Mesothelial cell of epicardium (in vitro differentiated cells): ENCODE measurements at places on chromosomes 3 and 15. TPM values are rescaled to one million over a fixed set of nuclear protein-coding genes. Genes with fewer than 3 reads are reported as not detected.
A peak's percentile ranks its signal among the peaks of the same experiment; 100 is the strongest.

- no peaks in the 10 kb centered on the region for H3K36me3 ChIP-seq
- H3K4me1 ChIP-seq, result peaks cover 2% of the 10 kb centered on the region
- H3K27ac ChIP-seq, result no peak overlapping the region
- H3K27me3 ChIP-seq, result peaks cover 77% of the 10 kb centered on the region
Measured at GRCh38 chr15:77819048-77819850, 186.5 kb upstream of the LINGO1 start.

GRCh38 chr3:138007898-138008297 is 2.1 kb upstream of the CLDN18 start:
- no peak overlapping the region for H3K4me3 ChIP-seq
- no peaks in the 10 kb centered on the region for H3K36me3 ChIP-seq
- no peak overlapping the region for H3K27ac ChIP-seq
- no peak for DNase-seq
- no peaks in the 10 kb centered on the region for H3K27me3 ChIP-seq
- no peaks in the 10 kb centered on the region for H3K4me1 ChIP-seq

DNA sequence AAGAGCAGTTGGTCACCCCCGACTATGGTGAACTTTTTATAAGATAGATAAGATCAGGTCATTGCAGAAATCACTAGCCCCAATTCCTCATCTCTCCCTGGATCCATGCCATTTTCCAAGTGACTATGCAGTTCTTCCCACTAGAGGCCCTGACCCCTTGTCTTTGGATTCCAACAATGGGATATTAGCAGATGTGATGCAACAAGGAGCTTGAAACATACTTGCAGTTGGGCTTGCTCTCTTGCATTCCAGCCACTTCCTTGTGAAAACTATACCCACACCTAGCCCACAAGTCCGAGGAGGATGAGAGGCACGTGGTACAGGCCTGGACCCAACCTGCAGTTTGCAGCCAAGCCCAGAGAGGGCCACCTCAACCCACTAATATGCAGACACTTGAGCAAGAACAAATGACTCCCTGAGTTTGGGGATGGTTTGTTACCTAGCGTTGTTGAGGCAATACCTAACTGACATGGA is 60.6 kb downstream of the SUCLG2 start:
- H3K4me3 ChIP-seq, result no peak overlapping the region
- H3K36me3 ChIP-seq, result peaks cover 18% of the 10 kb centered on the region
- H3K4me1 ChIP-seq, result no peaks in the 10 kb centered on the region
- DNase-seq, result no peak
- H3K27ac ChIP-seq, result no peak overlapping the region

- no peaks in the 10 kb centered on the region for H3K36me3 ChIP-seq
- H3K27ac ChIP-seq, result no peak overlapping the region
- no peak for DNase-seq
- peaks cover 8% of the 10 kb centered on the region for H3K27me3 ChIP-seq
Measured at GRCh38 chr3:139287557-139287956, 56.3 kb upstream of the MRPS22 start.

DNA sequence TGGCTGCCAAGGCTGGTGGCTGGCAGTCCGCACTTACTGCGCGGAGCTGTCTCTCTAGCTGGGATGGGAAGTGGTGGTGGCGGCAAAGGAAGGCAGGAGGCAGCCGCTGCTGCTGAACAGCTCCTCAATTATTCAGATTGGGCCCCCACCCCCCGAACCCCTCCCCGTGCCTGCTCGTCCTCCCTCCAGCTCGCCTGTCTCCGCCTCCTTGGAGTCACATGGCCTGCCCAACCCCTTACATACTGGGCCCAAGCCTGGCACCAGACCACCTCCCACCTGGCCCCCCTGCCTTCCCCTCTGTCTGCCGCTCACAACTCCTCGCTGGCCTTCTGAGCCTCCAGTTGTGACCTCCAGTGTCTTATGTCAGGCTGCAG is at the start of gene SLC7A14:
SLC7A14 (minus strand) TSS at position 139 of the 374 bp plus-strand sequence. CDS start 59,139 bp downstream, outside the sequence.
- H3K4me3 ChIP-seq, result peak within 1 kb of the TSS; percentile 76
- DNase-seq, result no peak
- H3K27ac ChIP-seq, result no peak within 1 kb of the TSS

The CFAP92 gene
- total RNA-seq, result 0.76 to 1.2 TPM (median 1.1 TPM) in 3 replicates

The CLDND1 gene
- 73.6 to 89.0 TPM (median 87.2 TPM) in 3 replicates for total RNA-seq

The SAMD7 gene
- not detected in 3 replicates for total RNA-seq

DNA sequence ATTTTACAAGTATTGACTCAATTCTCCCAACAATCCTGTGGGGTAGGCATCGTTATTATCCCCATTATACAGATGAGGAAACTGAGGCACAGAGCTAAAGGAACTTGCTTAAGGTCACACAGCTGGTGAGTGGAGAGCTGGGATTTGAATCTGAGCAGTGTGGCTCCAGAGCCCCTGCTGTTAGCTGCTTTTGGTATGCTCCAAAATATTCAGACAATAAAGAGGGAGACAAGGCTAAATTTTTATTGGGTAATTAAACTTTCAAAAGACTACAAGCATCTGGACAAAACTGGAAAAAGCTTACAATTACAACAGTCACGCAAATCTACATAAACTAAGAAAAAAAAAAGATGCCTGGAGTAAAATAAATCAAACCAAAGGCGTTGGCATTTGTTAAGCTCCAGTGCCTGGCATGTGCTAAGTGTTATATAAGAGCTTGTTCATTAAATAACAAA is 27.7 kb downstream of the CCDC13 start:
- DNase-seq, result no peak
- no peaks in the 10 kb centered on the region for H3K27me3 ChIP-seq
- no peak overlapping the region for H3K27ac ChIP-seq
- H3K4me3 ChIP-seq, result no peak overlapping the region
- peaks cover 30% of the 10 kb centered on the region for H3K4me1 ChIP-seq

- no peaks in the 10 kb centered on the region for H3K27me3 ChIP-seq
- H3K36me3 ChIP-seq, result no peaks in the 10 kb centered on the region
- H3K27ac ChIP-seq, result no peak overlapping the region
- peaks cover 7% of the 10 kb centered on the region for H3K4me1 ChIP-seq
Measured at GRCh38 chr3:21158861-21159542, 592.0 kb downstream of the ZNF385D start.

- no peaks in the 10 kb centered on the region for H3K4me1 ChIP-seq
- no peak for DNase-seq
- no peak overlapping the region for H3K27ac ChIP-seq
- no peaks in the 10 kb centered on the region for H3K27me3 ChIP-seq
- H3K4me3 ChIP-seq, result no peak overlapping the region
Measured at GRCh38 chr15:80564056-80564455, 131.1 kb upstream of the ABHD17C start.

DNA sequence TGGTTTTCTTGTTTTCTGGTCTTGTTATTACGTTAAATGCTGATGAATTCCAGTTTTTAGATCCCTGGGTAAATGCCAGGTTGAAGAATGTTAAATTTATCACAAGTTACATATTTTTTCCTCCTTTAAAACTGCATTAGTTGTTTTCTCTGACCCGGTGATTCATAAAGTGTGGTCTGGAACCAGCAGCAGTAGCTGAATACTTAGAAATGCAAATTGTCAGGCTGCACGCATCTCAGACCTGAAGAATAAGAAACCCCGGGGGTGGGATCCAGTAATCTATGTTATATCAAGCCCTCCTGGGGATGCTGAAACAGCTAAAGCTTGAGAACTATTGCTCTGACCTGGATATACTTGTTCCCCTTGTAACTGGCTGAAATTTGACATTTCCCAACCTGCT is 69.1 kb downstream of the PEX5L start:
- H3K27me3 ChIP-seq, result peaks cover 27% of the 10 kb centered on the region
- no peak overlapping the region for H3K4me3 ChIP-seq
- no peak for DNase-seq
- H3K36me3 ChIP-seq, result no peaks in the 10 kb centered on the region
- H3K4me1 ChIP-seq, result no peaks in the 10 kb centered on the region
- H3K27ac ChIP-seq, result no peak overlapping the region

- H3K27me3 ChIP-seq, result no peaks in the 10 kb centered on the region
- no peaks in the 10 kb centered on the region for H3K36me3 ChIP-seq
- peaks cover 52% of the 10 kb centered on the region for H3K4me1 ChIP-seq
- H3K4me3 ChIP-seq, result no peak overlapping the region
Measured at GRCh38 chr3:31724116-31724515, 191.4 kb downstream of the STT3B start.

GRCh38 chr3:52021489-52022268 is 26.0 kb upstream of the RPL29 start:
- peaks cover 40% of the 10 kb centered on the region for H3K4me1 ChIP-seq
- peak overlapping the region; percentile 77 for H3K27ac ChIP-seq
- no peaks in the 10 kb centered on the region for H3K27me3 ChIP-seq
- peak; percentile 69 for DNase-seq

- no peaks in the 10 kb centered on the region for H3K27me3 ChIP-seq
- peaks cover 2% of the 10 kb centered on the region for H3K4me1 ChIP-seq
- H3K27ac ChIP-seq, result peak overlapping the region; percentile 55
- DNase-seq, result no peak
- no peaks in the 10 kb centered on the region for H3K36me3 ChIP-seq
- no peak overlapping the region for H3K4me3 ChIP-seq
Measured at GRCh38 chr3:196994056-196994455, 25.4 kb upstream of the PIGZ start.

DNA sequence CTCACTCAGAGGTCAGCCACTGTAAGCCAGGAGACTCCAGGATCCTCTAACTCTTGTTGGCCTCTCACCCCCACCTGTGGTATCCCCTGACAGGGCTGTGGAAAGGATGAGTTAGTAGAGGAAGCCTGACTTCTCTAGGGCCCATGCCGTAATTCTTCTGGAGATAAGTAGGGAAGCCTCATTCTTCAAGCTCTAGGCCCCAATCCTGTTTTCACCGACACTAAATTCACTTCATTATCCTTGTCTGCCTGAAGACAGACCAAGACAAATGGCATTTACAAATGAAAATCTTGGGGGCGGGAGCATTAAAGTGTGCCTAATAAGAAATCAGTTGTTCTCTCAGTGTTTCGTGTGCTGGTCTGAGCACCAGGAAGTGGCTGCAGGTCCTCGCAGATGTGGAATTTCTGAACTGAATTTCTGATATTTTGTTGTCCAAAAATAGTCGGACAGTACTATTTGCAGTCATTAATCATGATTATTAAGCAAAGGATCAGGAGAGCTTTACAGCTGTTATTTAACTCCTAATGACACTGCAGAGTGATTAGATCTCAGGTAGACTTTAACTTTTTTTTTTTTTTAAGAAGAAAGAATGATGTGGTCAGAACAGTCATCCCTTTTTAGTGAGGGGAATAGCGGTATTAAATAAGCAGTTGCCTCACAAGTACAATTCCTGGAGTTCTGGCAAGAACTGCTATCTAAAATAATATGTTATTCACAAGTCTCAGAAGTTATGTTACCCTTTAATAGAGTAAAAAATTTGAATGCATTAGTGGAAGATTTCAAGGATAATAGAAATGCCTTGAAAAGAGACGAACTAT is 58.4 kb downstream of the RBMS3 start:
- H3K4me3 ChIP-seq, result no peak overlapping the region
- H3K27me3 ChIP-seq, result no peaks in the 10 kb centered on the region
- peaks cover 44% of the 10 kb centered on the region for H3K4me1 ChIP-seq
- H3K27ac ChIP-seq, result peak overlapping the region; percentile 75

GRCh38 chr3:29212789-29213433 is 68.0 kb upstream of the RBMS3 start:
- no peak overlapping the region for H3K4me3 ChIP-seq
- H3K36me3 ChIP-seq, result no peaks in the 10 kb centered on the region
- DNase-seq, result no peak
- H3K4me1 ChIP-seq, result peaks cover 27% of the 10 kb centered on the region

The TRAK1 gene
- total RNA-seq, result 49.0 to 50.7 TPM (median 50.3 TPM) in 3 replicates

GRCh38 chr3:25463836-25464418 is 35.9 kb downstream of the RARB start:
- H3K36me3 ChIP-seq, result peaks cover 35% of the 10 kb centered on the region
- H3K27me3 ChIP-seq, result no peaks in the 10 kb centered on the region
- H3K27ac ChIP-seq, result peak overlapping the region; percentile 66
- peaks cover 30% of the 10 kb centered on the region for H3K4me1 ChIP-seq

DNA sequence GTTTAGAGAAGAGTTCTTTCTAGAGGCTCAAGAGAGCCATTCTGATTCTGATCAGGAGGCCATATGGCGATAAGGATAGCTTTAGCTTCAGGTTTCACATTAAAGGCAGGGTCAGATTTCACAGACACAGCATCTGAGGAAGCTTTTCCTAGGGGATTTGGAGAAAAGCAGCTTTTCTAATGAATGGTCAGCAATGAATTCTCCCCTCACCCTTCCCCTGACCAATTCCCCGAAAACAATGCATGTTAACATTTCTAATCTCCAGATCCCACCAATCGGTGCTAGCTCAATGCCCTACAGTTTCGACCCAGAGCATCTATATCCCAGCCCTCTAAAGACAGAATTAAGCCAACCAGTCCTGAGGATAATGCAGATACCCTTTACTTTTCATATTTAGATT is 9.8 kb downstream of the AGBL1 start:
- H3K4me1 ChIP-seq, result peaks cover 1% of the 10 kb centered on the region
- H3K36me3 ChIP-seq, result no peaks in the 10 kb centered on the region
- no peak overlapping the region for H3K27ac ChIP-seq
- DNase-seq, result no peak
- no peak overlapping the region for H3K4me3 ChIP-seq
- peaks cover 34% of the 10 kb centered on the region for H3K27me3 ChIP-seq

DNA sequence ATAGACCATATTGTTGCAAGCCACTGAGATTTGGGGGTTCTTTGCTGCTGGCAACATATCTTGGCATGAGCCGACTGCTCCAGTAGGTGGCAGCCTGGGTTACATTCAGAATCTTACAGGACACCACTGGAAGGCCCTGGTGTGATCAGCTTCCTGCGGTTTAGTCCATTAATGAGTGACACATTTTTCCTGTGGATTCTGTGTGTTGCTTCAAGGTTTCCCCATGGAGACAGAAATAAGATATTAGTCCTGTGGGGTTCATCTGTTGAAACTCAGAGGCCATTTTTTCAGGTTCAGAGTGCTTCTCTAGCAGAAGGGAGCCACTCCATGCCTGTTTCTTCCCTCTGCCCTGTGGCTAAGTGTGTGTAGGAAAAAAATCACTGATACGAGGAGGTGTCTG is 116.2 kb downstream of the MFSD1 start:
- no peaks in the 10 kb centered on the region for H3K4me1 ChIP-seq
- peaks cover 25% of the 10 kb centered on the region for H3K27me3 ChIP-seq
- H3K36me3 ChIP-seq, result no peaks in the 10 kb centered on the region
- no peak overlapping the region for H3K4me3 ChIP-seq
- DNase-seq, result no peak
- no peak overlapping the region for H3K27ac ChIP-seq

DNA sequence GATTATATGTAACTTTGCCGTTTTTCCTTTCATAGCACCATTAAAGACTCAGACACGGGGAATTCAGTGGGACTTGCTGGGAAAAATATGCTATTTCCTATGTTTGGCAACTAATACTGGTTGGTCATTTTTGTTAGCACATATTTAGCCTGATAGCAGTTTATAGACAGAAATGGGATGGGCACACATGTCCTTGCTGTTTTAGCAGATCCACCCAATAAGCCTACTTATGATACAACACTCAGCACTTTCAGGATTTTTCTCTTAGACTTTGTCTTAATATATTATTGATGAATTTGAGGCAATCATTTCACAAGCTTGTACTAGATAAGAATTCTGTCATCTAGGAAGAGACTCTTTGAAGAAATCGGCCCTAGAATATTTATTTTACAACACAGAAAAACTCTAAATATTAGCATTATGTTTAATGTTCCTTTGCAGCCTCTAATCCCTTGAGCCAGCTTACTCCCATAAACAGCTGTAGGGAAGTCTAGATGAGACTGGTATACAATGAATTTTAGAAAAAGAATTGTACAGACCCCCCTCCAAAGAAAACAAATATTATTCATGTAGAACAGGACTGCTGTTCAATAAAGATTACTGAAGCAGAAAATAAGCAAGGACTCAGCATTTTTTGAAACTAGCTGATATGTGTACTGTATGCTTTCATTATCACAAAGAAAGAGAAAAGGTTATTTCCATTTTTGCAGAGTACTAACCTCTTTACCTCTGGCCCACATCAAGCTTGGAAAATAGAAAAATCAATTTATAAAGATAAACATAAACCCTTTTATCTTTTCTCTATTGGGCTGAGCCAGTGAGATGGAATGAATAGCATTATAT is 656.8 kb upstream of the SGO1 start:
- H3K36me3 ChIP-seq, result no peaks in the 10 kb centered on the region
- no peak overlapping the region for H3K4me3 ChIP-seq
- no peak for DNase-seq
- peaks cover 30% of the 10 kb centered on the region for H3K4me1 ChIP-seq
- no peak overlapping the region for H3K27ac ChIP-seq
